ENCODE measurements at places on chromosomes 4 and X.

DNA sequence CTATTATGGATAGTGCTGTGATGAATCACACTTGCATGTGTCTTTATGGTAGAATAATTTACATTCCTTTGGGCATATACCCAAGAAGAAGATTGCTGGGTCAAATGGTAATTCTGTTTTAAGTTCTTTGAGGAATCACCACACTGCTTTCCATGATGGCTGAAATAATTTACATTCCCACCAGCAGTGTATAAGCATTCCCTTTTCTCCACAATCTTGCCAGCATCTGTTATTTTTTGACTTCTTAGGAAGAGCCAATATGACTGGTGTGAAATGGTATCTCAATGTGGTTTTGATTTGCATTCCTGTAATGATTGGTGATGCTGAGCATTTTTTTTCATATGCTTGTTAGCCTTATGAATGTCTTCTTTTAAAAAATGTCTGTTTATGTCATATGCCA lies 1120.2 kb downstream of the ARAP2 start:
- DNase-seq = no peak

DNA sequence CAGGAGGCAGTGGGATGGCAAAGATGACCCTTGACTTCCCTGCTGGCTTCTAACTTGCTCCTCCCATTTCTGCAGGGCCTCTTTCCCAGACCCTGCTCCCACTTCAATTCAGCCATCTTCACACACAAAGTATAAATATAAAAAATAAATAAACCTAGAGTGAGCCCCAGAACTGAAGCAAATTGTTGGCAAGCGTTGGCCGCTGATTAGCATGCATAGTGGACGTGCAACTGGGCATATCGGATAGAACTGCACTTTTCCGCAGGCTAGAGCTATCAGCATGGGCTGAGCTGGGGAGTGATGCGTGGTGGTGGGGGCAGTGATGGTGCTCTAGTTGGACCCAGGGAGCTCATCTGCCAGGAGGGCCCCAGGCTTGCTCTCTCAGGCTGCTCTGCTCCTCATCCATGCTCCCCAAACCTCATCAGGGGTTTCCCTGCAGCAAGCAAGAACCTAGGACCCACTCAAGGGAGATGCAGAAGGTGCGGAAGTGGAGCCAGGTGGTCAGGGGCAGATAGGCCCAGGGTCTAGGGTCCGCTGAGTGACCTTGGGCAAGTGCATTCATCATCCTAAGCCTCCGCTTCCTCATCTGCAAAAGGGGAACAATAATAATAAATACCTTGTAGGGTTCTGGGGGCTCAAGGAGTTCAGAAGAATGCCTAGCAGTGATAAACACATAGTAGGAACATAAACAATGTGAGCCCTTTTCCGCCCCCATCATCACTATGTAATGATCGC lies 146.8 kb upstream of the PJA1 start:
- no peak for DNase-seq

- DNase-seq = no peak
Measured at GRCh38 chr4:55255179-55255578, 90.9 kb upstream of the SRD5A3 start.

GRCh38 chr4:150720973-150721518 lies 139.1 kb downstream of the MAB21L2 start:
- DNase-seq = no peak

DNA sequence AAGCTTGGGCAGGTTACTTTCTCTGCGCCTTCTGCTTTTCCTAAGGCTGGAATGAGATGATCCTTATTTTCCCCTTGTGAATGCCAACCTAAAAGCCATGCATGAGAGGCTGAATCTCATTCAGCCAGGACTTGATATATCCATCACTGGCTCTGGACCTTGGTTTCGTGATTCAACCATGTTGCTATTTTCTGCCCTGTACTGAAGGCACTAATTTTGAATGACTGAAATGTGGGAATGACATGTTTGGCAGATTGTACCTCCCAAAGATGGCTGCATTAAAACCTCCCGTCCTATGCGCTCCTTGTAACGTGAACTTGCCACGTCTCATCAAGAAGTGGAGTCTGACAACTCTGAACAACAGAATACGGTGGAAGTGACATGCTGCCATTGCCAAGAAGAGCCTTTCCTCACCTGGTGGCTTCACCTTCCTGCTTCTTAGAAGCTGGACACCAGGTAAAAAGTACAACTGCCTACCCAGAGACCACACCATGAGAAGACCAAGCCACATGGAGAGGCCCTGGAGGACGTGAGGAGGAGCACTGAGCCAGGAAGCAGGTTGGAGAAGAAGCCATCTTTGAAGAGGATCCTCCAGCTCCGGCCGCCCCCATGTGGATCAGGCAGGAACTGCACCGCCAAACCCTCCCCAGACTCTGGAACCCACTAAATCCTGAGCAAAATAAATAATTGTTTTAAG lies 174.5 kb downstream of the NSUN7 start:
- peak; percentile 52 for DNase-seq

- DNase-seq = peak; percentile 39
Measured at GRCh38 chrX:3231766-3232165, 114.7 kb downstream of the MXRA5 start.

DNA sequence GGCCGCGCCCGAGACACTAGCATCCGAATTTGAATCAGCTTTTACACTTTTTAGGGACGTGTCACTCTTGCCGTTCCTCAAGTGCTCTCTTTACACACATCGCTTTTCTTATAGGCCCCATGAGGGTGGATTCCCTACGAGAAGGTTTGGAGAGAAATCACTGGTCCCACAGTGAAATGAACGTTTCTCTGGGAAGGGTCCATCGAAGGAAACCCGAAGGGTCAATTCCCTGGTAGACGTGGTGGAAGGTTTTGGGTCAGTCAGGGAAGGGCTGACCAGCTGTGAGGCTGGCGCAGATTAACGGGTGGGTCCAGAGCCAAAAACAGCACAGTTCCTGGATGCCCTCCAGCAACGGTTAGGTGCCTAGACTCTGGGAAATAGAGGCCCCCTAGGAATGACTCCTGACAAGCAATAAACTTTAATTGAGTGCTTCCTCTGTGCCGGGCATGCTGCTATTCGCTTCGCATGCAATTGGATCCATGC lies 35.9 kb downstream of the ETDC start:
- DNase-seq = peak; percentile 82

DNA sequence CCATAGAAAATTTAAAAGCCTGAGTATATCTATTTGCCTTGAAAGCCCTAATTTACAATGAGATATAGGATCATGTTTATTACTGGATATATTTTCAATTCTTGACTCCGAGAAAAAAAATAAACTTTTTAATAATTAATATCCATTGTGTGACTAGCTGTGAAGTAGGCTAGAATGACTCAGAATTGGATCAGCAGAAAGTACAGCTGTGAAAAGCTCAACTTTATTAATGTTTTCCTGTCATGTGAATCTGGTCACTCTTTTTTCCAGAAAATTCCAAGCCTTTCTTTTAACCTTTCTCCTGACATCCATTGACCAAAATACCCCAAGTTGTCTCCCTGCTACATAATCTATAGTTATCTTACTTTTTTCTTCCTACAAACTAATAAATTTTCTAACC lies 171.8 kb upstream of the PACRGL start:
- DNase-seq = peak; percentile 11

GRCh38 chrX:56318076-56318475 lies 85.9 kb downstream of the KLF8 start:
- no peak for DNase-seq

DNA sequence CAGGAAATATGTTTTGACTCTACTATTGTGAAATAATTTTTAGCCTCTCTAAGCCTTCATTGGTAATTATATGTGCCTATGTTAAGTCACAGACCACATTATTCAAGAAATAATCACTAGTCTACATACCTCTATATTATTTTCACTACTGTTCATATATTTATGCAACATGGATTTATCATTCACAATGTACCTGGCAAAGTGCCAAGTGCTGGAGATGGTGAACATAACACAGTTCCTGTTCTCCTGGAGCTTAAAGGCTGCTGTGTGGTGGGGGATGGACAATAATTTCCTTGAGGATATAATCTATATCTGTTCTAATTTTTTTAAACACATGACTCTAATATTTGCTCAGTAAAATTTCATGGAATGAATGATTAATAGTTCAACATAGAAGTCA lies 527.7 kb upstream of the CXorf51A start:
- no peak for DNase-seq

- DNase-seq = peak; percentile 91
Measured at GRCh38 chr4:40520533-40520932, 109.1 kb downstream of the RBM47 start.

DNA sequence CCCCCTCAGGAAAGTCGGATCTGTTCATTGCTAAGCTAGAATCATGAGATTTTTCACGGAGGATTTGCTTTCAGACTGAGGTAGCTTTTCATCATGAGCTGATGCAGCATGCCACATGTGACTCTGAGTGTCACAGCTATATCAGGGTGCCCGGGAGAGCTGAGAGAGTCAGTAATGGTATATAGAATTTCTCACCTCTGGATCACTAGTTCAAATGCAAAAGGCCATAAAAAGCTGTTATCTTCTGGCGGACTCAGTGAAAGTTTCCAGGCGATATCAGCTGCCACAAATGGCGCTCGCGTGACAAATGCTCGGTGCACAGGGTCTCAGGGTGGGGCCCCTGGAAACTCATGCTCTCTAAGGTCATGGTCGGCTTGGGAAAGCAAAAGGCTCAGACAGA lies 150.1 kb downstream of the DHX15 start:
- DNase-seq = no peak

GRCh38 chrX:15916704-15917084 lies 62.1 kb upstream of the AP1S2 start:
- DNase-seq = no peak

DNA sequence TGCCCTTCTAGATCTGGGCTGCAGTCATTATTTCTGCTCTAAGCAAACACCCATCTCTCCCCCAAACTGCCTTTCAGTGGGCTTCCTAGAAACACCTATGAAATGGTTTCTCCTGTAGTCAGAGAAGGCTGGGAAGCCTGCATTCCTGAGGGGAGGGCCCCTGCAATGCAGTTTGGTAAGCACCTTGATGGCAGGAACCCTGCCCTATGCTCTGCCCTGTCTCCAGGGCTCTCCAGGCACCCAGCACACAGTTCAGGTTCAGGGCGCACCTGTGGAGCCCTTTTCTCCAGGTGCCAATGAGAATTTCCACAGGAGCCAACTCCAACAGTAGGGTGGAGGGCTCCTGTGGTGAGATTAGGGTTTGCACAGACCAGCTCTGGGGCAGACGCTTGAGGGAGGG lies 69.1 kb upstream of the FBXW7 start:
- no peak for DNase-seq

DNA sequence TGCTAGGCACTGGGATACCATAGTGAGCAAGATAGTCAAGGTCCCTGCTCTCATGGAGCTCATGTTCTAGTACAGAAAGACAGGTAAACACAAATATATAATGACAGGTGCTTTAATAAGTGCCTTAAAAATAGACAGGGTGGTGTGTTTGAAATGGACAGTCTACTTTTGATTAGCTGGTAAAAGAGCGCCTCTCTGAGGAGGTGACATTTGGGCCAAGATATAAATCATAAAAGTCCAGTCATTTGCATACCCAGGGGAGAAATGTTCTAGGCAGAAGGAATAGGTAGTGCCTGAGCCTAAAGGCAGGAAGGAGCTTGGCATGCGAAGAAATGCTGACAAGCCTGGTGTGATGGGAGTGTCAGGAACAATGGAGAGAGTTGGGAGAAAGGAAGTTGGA lies 83.6 kb downstream of the DNAAF6 start:
- no peak for DNase-seq

- no peak for DNase-seq
Measured at GRCh38 chr4:182831376-182831775, 85.8 kb downstream of the DCTD start.

- peak; percentile 89 for DNase-seq
Measured at GRCh38 chr4:37549041-37549440, 137.1 kb downstream of the RELL1 start.

- DNase-seq = peak; percentile 90
Measured at GRCh38 chrX:12949927-12950656, 24.8 kb upstream of the TMSB4X start.

DNA sequence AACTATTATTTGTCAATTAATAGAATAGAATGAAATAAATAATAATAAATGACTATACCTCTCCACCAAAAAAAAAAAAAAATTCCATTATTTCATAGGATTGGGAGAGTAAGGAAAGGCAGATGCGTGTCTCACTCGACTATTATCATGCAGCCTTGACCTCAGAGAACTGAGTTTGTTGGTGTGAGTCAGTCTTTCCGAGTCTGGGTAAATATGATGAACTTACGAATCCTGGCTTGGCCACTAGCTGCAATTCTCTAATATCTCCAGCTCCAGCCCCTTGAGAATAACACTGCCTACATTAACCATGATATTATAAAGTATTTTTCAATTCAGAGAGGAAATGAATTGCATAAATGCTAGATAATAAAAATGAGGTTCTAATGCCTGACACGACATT lies 46.6 kb upstream of the DHX15 start:
- no peak for DNase-seq

DNA sequence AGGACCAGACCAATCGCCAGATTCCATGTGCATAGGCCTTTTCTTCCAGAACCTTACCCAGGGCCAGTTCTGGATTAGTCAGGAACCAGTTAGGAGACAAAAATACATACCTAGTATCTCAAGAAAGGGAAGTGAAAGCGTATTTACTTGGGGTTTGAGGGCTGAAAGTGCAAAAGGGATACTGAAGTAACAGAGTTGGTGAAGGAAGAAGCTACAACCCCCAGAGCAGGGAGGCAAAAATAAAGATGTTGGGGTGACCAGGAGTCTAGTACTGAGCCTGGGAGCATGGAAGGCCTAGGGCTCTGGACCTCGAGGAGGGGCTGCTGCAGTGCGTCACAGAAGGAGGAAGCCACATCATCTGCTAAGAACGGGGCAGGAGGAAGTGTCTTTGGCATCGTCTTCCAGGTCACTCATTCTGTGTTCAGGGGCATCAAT lies 38.3 kb downstream of the TKTL1 start:
- DNase-seq = no peak

- no peak for DNase-seq
Measured at GRCh38 chr4:184583738-184584502, 65.3 kb downstream of the CASP3 start.

GRCh38 chrX:85992811-85993229 lies 54.5 kb downstream of the CHM start:
- DNase-seq = peak; percentile 11

DNA sequence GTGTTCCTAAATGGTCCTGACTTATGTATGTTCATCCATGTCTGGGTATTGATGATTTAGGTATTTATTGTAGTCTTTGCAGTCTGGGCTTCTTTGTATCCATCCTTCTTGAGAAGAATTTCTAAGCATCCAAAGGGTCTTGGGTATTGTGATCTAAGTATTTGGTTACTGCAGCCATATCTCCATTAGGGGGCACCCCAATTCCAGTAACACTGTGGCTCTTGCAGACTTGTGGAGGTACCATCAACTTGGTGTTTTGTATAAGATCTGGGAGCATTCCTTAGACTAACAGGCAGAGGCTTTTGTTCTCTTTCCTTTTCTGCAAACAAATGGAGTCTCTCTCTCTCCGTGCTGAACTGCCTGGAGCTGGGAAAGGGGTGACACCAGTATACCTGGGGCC lies 113.7 kb upstream of the NEXMIF start:
- DNase-seq = peak; percentile 14
